ENCODE measurements at places on chromosomes 12 and 14. TPM values are rescaled to one million over a fixed set of nuclear protein-coding genes. Genes with fewer than 3 reads are reported as not detected.

The ACSM4 gene
- not detected for total RNA-seq

The TMEM179 gene
- total RNA-seq, result 1.9 TPM

The SLC38A4 gene
- 8.8 TPM for total RNA-seq

The DAZAP2 gene
- 89.1 TPM for total RNA-seq

The TMEM121 gene
- total RNA-seq, result 1.3 TPM

The SERPINA12 gene
- total RNA-seq, result not detected

The DLGAP5 gene
- total RNA-seq, result 23.4 TPM

The NPFF gene
- total RNA-seq, result not detected

The HELB gene
- total RNA-seq, result 15.0 TPM

The SLC17A8 gene
- 0.95 TPM for total RNA-seq

The PSMB11 gene
- total RNA-seq, result not detected

The VAMP1 gene
- 11.5 TPM for total RNA-seq

The FGF23 gene
- total RNA-seq, result not detected

The EIF5 gene
- total RNA-seq, result 128 TPM

The SSTR1 gene
- total RNA-seq, result 0.37 TPM

The GNG2 gene
- 44.1 TPM for total RNA-seq

The C12orf50 gene
- 0.26 TPM for total RNA-seq

The LBHD2 gene
- not detected for total RNA-seq

The EXOC3L4 gene
- 0.79 TPM for total RNA-seq

The PSME2 gene
- total RNA-seq, result 67.9 TPM

The CRACR2A gene
- total RNA-seq, result 6.2 TPM

The ERBB3 gene
- total RNA-seq, result 34.4 TPM

The HECTD4 gene
- total RNA-seq, result 87.2 TPM

The PRICKLE1 gene
- 59.7 TPM for total RNA-seq

The ADCY4 gene
- 12.6 TPM for total RNA-seq
